ENCODE measurements at places on chromosomes 12 and 14.

GRCh38 chr12:16225692-16226091 lies 51.8 kb downstream of the SLC15A5 start:
- DNase-seq: no peak

GRCh38 chr14:92959189-92959531 lies 36.2 kb downstream of the CHGA start:
- DNase-seq: no peak

DNA sequence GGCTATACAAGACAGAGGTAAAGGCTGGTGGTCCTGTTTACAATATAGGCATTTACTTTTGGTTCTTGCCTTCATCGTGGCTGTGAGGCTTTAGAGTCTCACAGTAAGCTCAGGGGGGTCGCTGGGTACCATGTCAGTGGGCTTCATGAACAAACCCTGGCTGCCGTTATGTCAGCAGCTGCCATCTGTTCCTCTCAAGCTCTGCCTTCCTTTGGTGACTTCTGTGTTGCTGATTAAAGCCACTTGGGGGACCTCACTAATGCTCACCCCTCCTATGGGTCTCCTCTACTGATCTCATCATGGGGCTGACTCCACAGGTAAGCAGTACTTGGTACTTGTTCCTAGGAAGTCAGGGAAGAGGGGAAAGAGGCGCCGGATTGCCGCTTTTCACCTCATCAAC lies 268.7 kb downstream of the TTC6 start:
- no peak for DNase-seq

DNA sequence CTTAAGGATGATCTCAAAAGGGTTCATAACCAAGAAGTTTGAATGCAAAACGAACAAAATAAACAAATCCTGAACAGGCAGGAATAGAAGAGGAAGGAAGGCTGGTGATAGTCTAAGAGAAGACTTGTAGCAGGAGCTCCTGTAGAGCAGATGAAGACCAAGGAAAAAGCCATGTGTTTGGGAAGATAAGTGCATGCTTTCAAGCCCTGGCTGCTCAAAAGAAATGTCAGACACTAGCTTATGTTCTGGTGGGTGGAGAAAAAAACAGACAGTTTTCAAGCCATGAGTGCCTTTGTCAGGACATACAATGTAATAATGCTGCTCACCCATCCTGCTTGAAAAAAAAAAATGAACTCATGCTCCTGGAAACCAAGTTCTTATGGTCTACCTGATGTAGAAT lies 27.4 kb downstream of the TAOK3 start:
- no peak for DNase-seq

DNA sequence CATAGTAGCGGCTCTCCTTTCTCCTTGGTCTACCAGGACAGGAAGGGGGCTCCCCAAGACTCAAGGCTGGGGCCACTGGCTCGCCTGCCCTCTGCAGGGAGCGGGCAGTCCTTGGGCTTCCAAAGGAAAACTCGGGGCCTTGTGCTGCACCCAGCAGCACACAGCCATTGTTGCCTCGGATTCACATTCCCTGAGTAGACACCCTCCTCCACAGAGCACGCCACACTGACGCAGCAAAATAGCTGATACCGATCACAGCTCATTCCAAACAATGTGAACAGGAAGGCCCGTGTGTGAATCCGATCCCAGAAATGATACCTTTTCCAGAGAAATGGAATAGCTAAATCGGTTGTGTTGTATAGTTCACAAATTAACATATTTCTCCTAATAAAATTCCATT lies 65.1 kb upstream of the DYNC1H1 start:
- no peak for DNase-seq

GRCh38 chr14:94648801-94649200 lies 36.6 kb downstream of the SERPINA3 start:
- no peak for DNase-seq

GRCh38 chr14:77086017-77086727 lies 11.9 kb upstream of the CIPC start:
- DNase-seq: no peak

DNA sequence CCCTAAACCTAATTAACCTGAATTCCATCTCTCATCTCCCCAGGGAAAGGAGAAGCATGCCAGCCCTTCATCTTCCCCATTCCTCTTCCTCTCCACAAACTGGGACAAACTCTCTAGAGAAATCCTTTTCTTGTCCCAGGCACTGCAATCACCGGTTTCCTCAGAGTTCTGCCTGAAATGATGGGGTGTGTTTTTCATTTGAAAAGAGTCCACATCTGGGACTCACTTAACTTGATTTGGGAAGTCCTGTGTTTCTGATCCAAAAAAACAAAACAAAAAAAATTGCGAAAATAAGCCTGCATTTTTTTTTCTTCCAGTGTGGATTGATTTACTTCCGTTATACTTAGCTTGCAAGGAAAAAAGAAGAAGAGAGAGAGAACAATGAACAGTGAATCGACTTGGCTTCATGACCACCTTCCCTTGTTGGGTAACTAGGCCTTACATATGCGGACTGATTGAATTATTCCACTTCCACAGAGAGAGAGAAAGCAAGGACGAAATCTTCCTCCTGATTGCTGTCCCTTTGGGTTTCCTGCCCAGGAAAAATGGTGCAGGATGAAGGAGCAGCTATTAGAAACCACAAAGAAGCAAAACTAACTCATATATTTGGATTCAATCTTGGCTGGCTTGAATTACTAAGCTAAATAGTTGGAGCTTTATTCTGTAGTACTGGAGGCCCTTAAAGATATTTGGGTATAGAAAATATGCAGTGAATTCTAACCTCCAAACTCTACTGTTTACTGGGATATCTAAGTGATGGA lies 506.2 kb upstream of the TBX3 start:
- DNase-seq: no peak

DNA sequence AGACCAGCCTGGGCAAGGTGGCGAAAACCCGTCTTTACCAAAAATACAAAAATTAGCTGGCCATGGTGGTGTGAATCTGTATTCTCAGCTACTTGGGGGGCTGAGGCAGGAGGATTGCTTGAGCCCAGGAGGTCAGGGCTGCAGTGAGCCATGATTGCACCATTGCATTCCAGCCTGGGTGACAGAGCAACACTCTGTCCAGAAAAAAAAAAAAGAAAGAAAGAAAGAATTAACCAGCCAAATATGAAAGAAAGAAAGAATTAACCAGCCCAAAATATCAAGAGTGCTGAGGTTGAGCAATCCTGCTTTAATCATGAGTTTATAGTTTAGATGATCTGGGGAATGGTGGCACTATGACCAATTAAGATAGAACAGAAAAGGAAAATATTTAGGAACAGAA lies 3.5 kb upstream of the ACTN1 start:
- DNase-seq: no peak

- DNase-seq: no peak
Observed at GRCh38 chr14:61329478-61330051, 8.2 kb downstream of the PRKCH start.

DNA sequence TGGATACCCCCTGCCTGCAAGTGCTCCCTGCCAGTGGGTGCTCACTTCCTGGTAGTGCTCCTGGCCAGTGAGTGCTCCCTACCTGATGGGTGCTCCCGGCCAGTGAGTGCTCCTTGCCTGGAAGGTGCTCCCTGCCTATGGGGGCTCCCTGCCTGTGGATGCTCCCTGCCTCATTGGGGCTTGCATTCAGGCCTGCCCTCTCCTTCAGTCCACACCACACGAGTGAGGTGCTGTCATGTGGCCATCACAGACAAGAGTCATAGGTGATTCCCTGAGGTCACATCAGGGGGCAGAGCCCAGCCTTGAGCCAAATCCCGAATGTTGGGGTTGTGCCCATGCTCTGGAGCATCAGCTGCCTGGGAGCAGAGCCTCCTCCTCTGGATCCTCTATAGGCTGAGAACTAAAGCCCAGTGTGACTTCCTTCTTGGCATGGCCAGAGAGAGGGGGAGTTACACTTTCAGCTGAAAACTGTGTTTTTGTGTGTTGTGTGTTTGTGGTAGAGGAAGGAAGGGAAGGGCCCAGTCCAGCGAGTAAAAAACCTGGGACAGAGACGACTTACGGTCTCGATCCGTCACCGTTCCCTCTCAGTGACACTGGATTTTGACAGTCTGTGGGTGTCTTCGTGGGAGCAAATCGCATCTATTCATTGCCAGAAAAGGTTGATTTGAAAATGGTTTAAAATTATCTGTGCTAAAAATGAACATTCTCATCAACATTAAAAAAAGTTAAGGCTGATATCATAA lies 136.0 kb downstream of the ADGRD1 start:
- no peak for DNase-seq

DNA sequence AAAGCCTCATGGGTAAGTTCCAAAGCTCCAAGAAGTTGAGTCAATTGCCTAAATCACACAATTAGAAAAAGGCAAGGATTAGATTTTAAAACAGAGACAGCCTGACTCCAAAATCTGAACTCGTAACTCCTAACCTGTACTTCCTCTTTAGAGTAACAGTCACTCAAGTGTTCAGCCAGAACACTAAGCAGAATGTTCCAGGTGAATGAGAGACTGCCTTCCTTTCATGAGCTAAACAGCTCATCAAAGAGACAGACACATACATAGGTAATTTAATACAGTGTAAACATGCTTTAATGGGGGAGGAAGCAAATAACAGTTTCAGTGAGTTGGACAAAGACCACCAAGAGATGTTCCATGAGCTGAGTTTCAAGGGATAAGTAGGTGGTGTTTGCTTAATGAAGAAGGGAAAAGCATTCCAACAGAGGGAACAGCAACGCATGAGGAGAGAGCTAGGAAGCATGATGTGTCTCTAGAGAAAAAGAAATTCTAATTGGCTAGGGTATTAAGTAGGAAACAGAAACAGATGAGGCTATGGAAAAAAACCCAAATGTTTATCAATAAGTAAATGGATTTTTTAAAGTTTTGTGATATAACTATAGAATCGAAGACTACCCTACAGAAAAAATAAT lies 403.9 kb downstream of the MED13L start:
- no peak for DNase-seq

GRCh38 chr12:25675808-25676207 lies 122.7 kb upstream of the LMNTD1 start:
- no peak for DNase-seq

All from activated T-cell treated with anti-CD3 and anti-CD28 coated beads, Interleukin-2, amount 50 U/mL, for 72 hours (primary cell).